ENCODE measurements at places on chromosomes 2 and 18. TPM values are rescaled to one million over a fixed set of nuclear protein-coding genes. Genes with fewer than 3 reads are reported as not detected.

DNA sequence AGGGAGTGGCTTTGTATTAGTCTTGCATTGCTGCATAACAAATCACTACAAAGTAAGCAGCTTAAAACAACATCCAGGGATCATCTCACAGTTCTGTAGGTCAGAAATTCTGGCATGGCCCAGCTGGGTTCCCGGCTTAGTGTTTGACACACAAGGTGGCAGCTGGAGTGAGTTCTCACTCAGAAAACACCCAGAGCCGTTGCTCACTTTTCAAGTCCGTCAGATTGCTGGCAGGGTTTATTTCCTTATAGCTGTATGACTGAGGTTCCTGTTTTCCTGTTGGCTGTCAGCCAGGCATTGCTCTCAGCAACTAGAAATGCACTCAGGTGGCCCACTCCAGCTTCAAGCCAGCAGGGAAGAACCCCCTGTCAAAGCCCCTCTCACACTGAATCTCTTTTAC is 324.1 kb downstream of the CCDC178 start:
- H3K27ac ChIP-seq: no peak overlapping the region
- H3K36me3 ChIP-seq: no peaks in the 10 kb centered on the region
- no peaks in the 10 kb centered on the region for H3K4me1 ChIP-seq
- no peak overlapping the region for H3K4me3 ChIP-seq
- no peaks in the 10 kb centered on the region for H3K27me3 ChIP-seq

GRCh38 chr2:156756516-156756915 is 320.3 kb downstream of the GPD2 start:
- H3K4me1 ChIP-seq: no peaks in the 10 kb centered on the region

GRCh38 chr2:88032070-88032702 is 15.8 kb upstream of the RNU2-63P start:
- H3K27me3 ChIP-seq: no peaks in the 10 kb centered on the region
- H3K27ac ChIP-seq: no peak overlapping the region
- H3K4me3 ChIP-seq: no peak overlapping the region
- H3K36me3 ChIP-seq: peaks cover 7% of the 10 kb centered on the region

Gene COLEC11
- total RNA-seq: not detected

DNA sequence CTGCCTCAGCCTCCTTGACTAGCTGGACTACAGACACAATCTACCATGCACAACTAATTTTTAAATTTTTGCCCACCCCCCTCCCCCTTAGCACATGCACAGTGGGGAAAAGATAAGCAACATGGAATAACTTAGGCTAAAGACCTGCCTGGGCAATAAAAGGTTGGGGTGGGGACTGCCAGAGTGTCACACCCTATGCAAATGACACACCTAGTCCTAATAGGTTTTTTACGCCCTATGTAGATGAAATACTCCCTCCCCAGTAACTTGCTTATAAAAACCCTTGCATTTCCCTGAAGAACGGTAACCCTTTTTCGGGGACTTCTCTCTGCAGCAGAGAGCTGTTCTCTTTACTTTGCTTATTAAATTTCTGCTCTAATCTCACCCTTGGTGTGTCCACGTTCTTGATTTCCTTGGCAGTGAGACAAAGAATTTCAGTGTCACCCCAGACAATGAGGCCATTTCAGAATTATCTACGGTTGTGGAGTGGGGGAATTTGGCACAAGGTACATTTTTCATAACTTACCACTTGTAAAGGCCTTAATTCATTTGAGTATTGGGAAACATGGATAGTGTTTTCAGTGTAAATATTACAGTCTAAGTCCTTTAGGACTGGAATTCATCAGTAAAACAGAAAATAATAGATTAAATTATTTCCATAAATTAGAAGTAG is 109.2 kb downstream of the NOL4 start:
- DNase-seq: no peak
- H3K4me3 ChIP-seq: no peak overlapping the region
- H3K27me3 ChIP-seq: no peaks in the 10 kb centered on the region
- H3K4me1 ChIP-seq: no peaks in the 10 kb centered on the region

Gene KIAA2012
- not detected for total RNA-seq

- peaks cover 9% of the 10 kb centered on the region for H3K4me1 ChIP-seq
- no peaks in the 10 kb centered on the region for H3K27me3 ChIP-seq
- DNase-seq: no peak
- no peak overlapping the region for H3K27ac ChIP-seq
Observed at GRCh38 chr18:58558471-58558870, 70.4 kb downstream of the ALPK2 start.

DNA sequence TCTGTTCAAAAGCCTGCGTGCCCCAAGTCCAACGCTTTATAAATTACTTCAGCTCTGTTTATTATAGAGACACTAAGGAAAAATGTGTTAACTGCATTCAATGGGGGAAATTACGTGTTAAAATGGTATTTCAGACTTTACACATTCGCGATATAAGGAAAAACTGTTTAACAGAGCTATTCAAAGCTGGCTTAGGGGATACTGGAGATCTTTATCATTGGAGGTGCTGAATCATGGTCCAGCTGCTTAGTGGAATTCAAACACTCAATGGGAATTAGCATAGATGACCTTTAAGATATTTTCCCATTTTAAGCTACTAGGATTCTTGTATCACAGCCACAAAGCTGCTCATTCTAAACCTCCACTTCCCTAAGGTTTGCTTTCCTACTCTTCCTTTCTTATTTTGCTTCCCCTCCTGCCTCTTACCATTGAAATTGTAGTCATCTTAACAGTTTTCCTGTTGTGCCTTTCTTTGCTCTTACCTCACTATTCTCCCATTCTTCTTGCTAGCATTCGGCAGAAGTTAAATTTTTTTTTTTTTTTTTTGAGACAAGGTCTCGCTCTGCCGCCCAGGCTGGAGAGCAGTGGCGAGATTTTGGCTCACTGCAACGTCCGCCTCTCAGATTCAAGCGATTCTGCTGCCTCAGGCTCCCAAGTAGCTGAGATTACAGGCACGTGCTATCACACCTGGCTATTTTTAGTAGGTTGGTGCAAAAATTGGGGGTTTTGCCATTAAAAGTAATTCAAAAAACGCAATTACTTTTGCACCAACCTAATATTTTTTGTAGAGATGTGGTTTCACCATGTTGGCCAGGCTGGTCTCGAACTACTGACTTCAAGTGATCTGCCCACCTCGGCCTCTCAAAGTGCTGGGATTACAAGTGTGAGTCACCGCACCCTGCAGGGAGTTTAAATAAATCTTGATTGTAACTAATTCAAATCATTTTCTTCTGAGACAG is 6.5 kb downstream of the SULT6B1 start:
- peaks cover 6% of the 10 kb centered on the region for H3K4me1 ChIP-seq
- DNase-seq: no peak
- peaks cover 5% of the 10 kb centered on the region for H3K36me3 ChIP-seq
- H3K4me3 ChIP-seq: no peak overlapping the region

DNA sequence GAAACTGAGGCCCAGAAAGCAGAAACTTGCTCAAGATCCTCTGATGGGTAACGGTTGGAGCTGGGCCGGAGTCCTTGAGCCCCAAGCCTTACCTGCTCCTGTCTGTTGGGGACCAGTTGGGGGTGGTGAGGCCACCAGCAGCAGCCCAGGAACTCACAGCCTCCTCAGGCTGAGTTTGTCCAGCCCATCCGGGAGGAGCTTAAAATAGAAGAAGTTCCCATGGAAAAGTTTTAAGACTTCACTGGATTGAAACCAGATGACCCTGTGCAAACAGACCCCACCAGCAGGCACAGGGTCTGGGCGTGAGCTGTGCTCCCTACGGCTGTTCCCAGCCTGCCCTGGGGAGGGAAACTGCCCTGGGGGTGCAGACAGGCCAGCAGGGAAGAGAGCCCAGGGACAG is 40.6 kb upstream of the FOSL2 start:
- H3K4me1 ChIP-seq: peaks cover 26% of the 10 kb centered on the region
- no peak for DNase-seq
- H3K4me3 ChIP-seq: no peak overlapping the region
- peak overlapping the region; percentile 75 for H3K27ac ChIP-seq

DNA sequence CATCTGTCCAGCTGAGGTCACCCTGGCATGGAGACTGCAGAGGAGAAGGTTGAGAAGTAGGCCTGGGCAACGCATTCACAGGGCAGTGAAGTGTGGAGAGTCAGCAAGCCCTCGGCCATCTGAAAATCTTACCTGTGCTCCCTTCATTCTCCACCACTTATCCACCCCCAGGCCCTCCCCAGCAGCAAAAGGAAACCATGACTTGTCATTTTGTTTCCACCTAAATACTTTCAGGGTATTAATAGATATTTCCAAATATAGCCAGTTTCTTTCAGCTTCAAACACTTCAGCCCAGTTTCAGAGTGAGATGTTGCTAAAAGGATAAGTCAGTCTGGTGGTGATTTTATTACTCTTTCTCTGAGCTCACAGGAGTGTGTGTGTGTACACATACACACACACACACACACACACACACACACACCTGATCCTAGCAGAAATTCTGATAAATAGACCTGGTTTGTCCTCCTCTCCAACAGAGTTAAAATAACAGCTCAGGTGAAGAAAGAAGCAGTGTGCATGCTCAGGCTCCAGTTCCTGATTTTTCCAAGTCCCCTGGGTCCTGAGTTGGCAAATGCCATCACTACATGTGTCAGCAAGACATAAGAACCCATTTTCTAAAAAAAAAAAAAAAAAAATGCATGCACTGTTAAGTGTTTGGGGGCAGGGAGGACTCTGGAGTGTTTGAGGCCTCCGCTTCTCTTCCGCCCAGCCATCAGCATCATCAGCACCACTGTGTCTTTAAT is 82.8 kb downstream of the LOXHD1 start:
- H3K4me3 ChIP-seq: no peak overlapping the region

DNA sequence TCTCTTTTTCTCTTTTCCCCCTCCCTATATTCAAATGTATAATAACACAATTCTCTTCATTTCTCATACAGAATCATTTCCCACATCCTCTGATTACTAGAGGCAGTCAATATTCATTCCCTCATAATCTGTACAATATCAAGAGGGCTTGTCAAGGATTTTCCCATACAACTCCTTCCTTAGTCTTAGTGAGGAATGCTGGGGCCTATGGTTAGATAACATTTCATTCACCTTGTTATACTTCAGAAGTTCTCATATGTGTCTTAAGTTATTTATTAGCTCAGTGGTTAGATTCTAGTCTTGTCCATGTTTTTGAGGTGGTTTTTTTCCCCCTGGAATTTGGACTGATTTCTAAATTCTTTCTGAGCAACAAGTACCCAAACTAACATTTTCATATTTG is 289.5 kb downstream of the PDE11A start:
- no peak overlapping the region for H3K4me3 ChIP-seq
- no peaks in the 10 kb centered on the region for H3K36me3 ChIP-seq
- H3K27me3 ChIP-seq: no peaks in the 10 kb centered on the region
- H3K4me1 ChIP-seq: peaks cover 24% of the 10 kb centered on the region

Gene GALR1
- not detected for total RNA-seq

GRCh38 chr2:99880148-99880963 is 262.0 kb downstream of the AFF3 start:
- H3K4me1 ChIP-seq: no peaks in the 10 kb centered on the region
- no peak overlapping the region for H3K27ac ChIP-seq
- no peak for DNase-seq
- H3K36me3 ChIP-seq: no peaks in the 10 kb centered on the region
- no peak overlapping the region for H3K4me3 ChIP-seq
- peaks cover 10% of the 10 kb centered on the region for H3K27me3 ChIP-seq

Data from T-helper 17 cell (primary cell).